Aortic smooth muscle cell (primary cell): ENCODE measurements at places on chromosomes 6 and 20. TPM values are rescaled to one million over a fixed set of nuclear protein-coding genes. Genes with fewer than 3 reads are reported as not detected.

FKBP5 gene
- 3.6 and 4.9 TPM in 2 replicates for total RNA-seq

HM13 gene
- 71.5 and 72.6 TPM in 2 replicates for total RNA-seq

NHLRC1 gene
- total RNA-seq: 3.0 and 3.8 TPM in 2 replicates

JPH2 gene
- total RNA-seq: 0.13 and 0.37 TPM in 2 replicates

TENT5A gene
- total RNA-seq: 19.6 and 25.5 TPM in 2 replicates

NOP56 gene
- 96.4 and 223 TPM in 2 replicates for total RNA-seq

RFX6 gene
- total RNA-seq: not detected in 2 replicates

PEX7 gene
- total RNA-seq: 7.5 and 11.1 TPM in 2 replicates

PI3 gene
- total RNA-seq: not detected in 2 replicates

TLDC2 gene
- total RNA-seq: 0.13 and 0.19 TPM in 2 replicates

LCA5 gene
- total RNA-seq: 3.7 and 6.5 TPM in 2 replicates

SLC2A4RG gene
- 19.3 and 21.5 TPM in 2 replicates for total RNA-seq

XKR7 gene
- total RNA-seq: not detected in 2 replicates

LZTS3 gene
- total RNA-seq: 2.5 and 4.4 TPM in 2 replicates

SYTL3 gene
- total RNA-seq: 1.7 and 2.8 TPM in 2 replicates

HMGN3 gene
- 124 and 137 TPM in 2 replicates for total RNA-seq

JAG1 gene
- 180 and 219 TPM in 2 replicates for total RNA-seq

ULBP2 gene
- total RNA-seq: 7.0 and 10.6 TPM in 2 replicates

OOEP gene
- not detected in 2 replicates for total RNA-seq

PROKR2 gene
- total RNA-seq: not detected in 2 replicates

TSPO2 gene
- not detected in 2 replicates for total RNA-seq

LY6G6D gene
- not detected in 2 replicates for total RNA-seq

SLC22A2 gene
- 0.13 TPM in 1 of 2 replicates, not detected in the other for total RNA-seq

BIRC7 gene
- 0.06 and 0.40 TPM in 2 replicates for total RNA-seq

GSTA3 gene
- total RNA-seq: 0.19 TPM in 1 of 2 replicates, not detected in the other

BTBD9 gene
- 12.1 and 12.2 TPM in 2 replicates for total RNA-seq

MAFB gene
- total RNA-seq: 0.99 and 2.4 TPM in 2 replicates

TMEM30A gene
- 169 and 178 TPM in 2 replicates for total RNA-seq
